ENCODE measurements at places on chromosomes 11 and 22. TPM values are rescaled to one million over a fixed set of nuclear protein-coding genes. Genes with fewer than 3 reads are reported as not detected.

The SYCE3 gene
- total RNA-seq, result 1.3 TPM

The YPEL1 gene
- 0.23 TPM for total RNA-seq

The PHF21B gene
- 0.12 TPM for total RNA-seq

The RFPL2 gene
- total RNA-seq, result not detected

The ABCG4 gene
- total RNA-seq, result 0.15 TPM

The GLB1L2 gene
- 0.62 TPM for total RNA-seq

DNA sequence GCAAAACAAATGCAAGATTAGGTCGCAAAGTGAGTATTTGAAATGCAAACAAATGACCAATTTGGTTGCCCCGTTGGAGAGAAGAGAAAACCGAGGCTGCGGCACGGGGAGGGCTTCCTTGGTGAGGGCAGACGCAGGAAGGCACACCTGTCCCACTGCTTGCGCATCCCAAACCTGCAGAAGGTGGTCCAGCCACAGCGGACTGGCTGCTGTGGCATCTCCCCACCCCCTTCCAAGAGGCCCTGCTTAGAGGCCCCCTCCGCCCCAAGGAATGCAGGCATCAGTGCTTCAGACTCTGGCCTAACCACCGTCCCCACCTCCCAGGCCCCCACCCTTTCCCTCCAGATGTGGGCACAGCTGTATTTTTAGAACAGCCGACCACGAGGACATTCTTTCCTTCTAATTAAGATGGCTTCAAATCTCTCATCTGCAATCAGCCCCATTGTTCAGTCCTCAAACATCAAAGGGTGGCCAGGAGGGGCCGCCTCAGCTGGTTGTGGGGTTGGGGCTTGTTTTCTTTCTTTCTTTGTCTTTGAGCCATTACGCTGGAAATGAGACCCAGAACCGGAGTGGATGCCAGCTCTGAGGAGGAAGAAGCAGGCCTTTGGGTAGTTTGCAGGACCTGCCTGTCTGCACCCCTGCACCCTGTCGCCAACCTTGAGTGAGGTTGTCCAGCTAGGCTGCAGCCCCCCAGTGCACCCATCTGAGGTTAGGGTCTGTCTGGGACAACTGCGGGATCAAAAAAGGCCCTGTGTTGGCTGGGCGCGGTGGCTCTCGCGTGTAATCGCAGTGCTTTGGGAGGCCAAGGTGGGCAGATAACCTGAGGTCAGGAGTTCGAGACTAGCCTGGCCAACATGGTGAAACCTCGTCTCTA lies 9.4 kb upstream of the DERL3 start:
- H3K27ac ChIP-seq, result no peak overlapping the region
- no peaks in the 10 kb centered on the region for H3K4me1 ChIP-seq
- H3K4me3 ChIP-seq, result no peak overlapping the region
- H3K27me3 ChIP-seq, result no peaks in the 10 kb centered on the region
- no peak for DNase-seq

DNA sequence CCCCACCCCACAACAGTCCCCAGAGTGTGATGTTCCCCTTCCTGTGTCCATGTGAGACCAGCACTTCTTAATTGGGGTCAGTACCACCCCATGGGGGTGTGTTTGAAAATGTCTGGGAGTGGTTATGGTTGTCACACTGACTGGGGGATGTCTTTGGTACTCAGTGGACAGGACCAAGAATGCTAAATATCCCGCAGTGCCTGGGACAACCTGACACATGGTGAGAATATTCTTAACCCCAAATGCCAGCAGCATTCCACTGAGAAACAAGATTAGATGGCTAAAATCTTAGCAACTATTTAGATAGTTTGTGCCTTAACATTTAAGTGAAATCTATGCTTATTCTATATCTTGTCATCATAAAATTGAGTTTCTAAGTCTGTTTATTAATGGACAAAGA lies 177.5 kb upstream of the ZBED5 start:
- H3K4me3 ChIP-seq, result no peak overlapping the region
- H3K4me1 ChIP-seq, result no peaks in the 10 kb centered on the region
- no peaks in the 10 kb centered on the region for H3K36me3 ChIP-seq
- no peak for DNase-seq
- 0 out of 2 replicates have a peak, but pooled peaks cover 3% of the 10 kb centered on the region for H3K27me3 ChIP-seq
- no peak overlapping the region for H3K27ac ChIP-seq

GRCh38 chr11:131688048-131688693 lies 317.8 kb downstream of the NTM start:
- no peak overlapping the region for H3K4me3 ChIP-seq
- H3K36me3 ChIP-seq, result no peaks in the 10 kb centered on the region
- no peak overlapping the region for H3K27ac ChIP-seq
- peaks cover 63% of the 10 kb centered on the region for H3K27me3 ChIP-seq

GRCh38 chr11:81197396-81197795 lies 1536.3 kb downstream of the FAM181B start:
- no peaks in the 10 kb centered on the region for H3K27me3 ChIP-seq
- no peak overlapping the region for H3K4me3 ChIP-seq
- DNase-seq, result no peak
- no peaks in the 10 kb centered on the region for H3K36me3 ChIP-seq
- no peaks in the 10 kb centered on the region for H3K4me1 ChIP-seq

- H3K27me3 ChIP-seq, result no peaks in the 10 kb centered on the region
- no peak for DNase-seq
- no peak overlapping the region for H3K4me3 ChIP-seq
- H3K27ac ChIP-seq, result no peak overlapping the region
- no peaks in the 10 kb centered on the region for H3K4me1 ChIP-seq
- H3K36me3 ChIP-seq, result peaks cover 5% of the 10 kb centered on the region
Observed at GRCh38 chr11:69252490-69252837, 41.5 kb upstream of the MYEOV start.

GRCh38 chr11:58222721-58223120 lies 6.0 kb downstream of the OR10Q1 start:
- H3K4me3 ChIP-seq, result no peak overlapping the region
- H3K36me3 ChIP-seq, result no peaks in the 10 kb centered on the region
- peak; percentile 74 for DNase-seq
- peaks cover 3% of the 10 kb centered on the region for H3K27me3 ChIP-seq

GRCh38 chr11:128757886-128758612 lies 64.2 kb downstream of the FLI1 start:
- no peaks in the 10 kb centered on the region for H3K36me3 ChIP-seq
- 0 out of 2 replicates have a peak, but pooled peaks cover 5% of the 10 kb centered on the region for H3K27me3 ChIP-seq
- H3K27ac ChIP-seq, result no peak overlapping the region
- DNase-seq, result peak; percentile 20
- no peaks in the 10 kb centered on the region for H3K4me1 ChIP-seq

GRCh38 chr11:113256431-113257202 lies 57.8 kb upstream of the TTC12 start:
- no peak overlapping the region for H3K27ac ChIP-seq
- no peak overlapping the region for H3K4me3 ChIP-seq
- H3K36me3 ChIP-seq, result no peaks in the 10 kb centered on the region

GRCh38 chr11:14224395-14224794 lies 134.6 kb downstream of the RRAS2 start:
- no peak overlapping the region for H3K27ac ChIP-seq
- no peaks in the 10 kb centered on the region for H3K4me1 ChIP-seq
- no peaks in the 10 kb centered on the region for H3K36me3 ChIP-seq
- DNase-seq, result no peak

DNA sequence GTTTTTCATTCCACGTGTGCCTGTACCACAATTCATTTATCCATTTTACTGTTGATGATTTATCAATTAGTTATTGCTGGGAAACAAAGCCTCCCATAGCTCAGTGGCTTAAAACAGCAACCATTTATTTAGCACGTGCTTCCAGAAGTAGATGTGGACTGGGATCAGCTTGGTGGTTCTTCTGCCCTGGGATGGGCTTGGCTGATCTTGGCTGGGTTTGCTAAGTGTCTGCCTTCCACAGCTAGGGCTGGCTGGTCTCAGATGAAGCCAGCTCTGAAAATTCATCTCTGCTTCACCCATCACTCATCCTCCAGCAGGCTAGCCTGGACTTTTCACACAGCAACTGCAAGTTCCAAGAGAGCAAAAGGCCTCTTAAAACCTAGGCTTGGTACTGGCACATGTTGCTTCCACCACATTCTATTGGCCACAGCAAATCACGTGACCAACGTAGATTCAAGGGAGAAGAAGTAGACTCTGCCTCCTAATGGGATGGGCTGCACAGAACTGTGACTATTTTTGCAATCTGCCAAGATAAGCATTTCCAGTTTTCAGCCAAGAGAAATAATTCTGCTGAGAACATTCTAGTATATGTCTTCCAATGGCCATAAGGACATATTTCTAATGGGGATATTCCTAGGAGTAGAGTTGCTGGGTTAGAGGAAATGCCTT lies 124.9 kb downstream of the MN1 start:
- H3K27me3 ChIP-seq, result no peaks in the 10 kb centered on the region
- no peaks in the 10 kb centered on the region for H3K4me1 ChIP-seq
- no peak overlapping the region for H3K27ac ChIP-seq
- no peak overlapping the region for H3K4me3 ChIP-seq
- H3K36me3 ChIP-seq, result no peaks in the 10 kb centered on the region

DNA sequence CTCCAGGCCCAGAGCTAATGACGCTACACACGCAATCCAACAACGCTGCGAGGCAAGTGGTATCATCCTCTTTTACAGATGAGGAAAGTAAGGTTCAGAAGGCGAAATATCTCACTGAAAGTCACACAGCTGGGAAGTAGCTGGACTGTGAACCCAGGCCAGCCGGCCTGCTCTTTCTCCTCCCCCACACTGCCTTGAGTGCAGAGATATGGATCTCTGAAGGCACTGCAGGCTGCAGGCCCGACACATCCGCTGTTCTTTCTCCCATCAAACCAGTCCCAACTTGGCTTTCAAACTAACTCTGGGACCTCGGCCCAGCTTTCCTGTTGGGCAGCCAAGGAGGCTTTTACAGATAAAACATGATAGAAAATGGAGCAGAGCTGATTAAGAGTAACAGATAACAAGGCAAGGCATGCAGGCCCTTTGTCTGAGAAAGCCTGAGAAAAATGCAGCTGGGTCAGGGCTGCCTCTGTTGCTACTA lies 64.0 kb upstream of the PTPRJ start:
- peaks cover 9% of the 10 kb centered on the region for H3K4me1 ChIP-seq
- H3K36me3 ChIP-seq, result no peaks in the 10 kb centered on the region

DNA sequence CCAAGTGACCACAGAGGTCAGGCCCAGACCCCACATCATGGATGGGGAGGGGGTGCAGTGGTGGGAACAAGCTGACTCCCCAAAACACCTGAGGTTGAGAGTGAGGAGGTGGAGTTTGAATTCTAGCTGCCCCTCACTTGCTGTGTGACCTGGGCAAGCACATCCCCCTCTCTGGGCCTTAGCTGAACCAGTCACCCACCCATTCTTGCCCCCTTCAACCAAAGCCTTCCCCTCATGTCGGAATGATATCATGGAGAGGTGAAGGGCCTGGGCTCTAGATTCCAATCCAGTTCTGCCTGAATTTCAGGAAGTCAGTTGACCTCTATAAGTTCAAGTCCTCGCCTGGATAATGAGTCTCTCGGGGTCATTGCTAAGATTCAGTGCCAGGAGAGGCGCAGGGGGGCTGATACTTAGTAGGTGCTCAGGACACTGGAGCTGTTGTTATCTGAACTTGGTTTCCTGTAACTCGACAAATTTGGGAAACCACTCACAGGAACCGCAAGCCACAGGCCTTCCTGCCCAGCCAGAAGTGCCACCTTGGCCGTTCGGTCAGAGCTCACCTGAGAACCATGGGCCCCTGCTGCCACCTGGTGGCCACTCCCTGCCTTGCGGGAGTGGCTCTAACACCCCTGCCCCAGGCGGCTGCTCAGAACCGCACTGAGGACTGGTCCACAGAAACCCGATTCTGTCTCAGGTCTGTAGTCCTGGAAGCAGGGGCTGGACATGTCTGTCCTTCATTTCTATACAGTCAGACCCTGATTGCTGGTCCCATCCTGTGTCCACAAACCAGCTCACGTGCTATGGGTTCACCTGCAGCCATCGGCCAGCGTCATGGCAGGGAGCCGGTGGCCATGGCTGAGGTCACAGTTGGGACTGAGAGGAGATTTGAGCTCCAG lies 6.9 kb downstream of the CDC42EP1 start:
- DNase-seq, result peak; percentile 93
- H3K27me3 ChIP-seq, result no peaks in the 10 kb centered on the region
- peak overlapping the region; percentile 53 for H3K27ac ChIP-seq
- peaks cover 51% of the 10 kb centered on the region for H3K4me1 ChIP-seq
- H3K4me3 ChIP-seq, result no peak overlapping the region

DNA sequence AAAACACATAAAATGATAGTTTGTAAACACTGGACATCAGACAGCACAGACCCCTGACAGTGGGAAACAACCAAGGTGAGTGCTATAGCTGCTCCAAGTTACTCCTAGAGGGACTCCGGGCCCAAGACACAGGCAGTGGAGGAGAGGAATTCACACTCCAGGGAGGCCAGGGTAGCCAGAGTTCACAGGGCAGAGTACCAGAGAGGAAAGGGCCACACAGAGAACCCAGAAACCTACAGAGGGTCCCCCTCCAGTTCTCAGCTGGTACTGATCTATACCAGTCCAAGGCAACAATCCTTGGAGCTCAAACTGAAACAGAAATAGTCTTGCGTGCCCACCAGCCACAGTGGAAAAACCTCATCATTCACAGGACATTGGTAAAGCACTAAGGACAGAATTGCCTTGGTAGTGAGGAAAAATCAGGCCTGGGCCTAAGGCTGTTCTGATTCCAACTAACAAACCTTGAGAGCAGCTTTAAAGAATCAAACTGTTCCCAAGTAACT lies 7.6 kb downstream of the VPS37C start:
- no peaks in the 10 kb centered on the region for H3K27me3 ChIP-seq
- DNase-seq, result no peak
- peak overlapping the region; percentile 4 for H3K4me3 ChIP-seq
- H3K36me3 ChIP-seq, result peaks cover 36% of the 10 kb centered on the region
- H3K27ac ChIP-seq, result peak overlapping the region; percentile 39
- H3K4me1 ChIP-seq, result peaks cover 49% of the 10 kb centered on the region

- no peaks in the 10 kb centered on the region for H3K27me3 ChIP-seq
- no peak for DNase-seq
- no peaks in the 10 kb centered on the region for H3K36me3 ChIP-seq
Observed at GRCh38 chr11:6544921-6545850, 48.1 kb downstream of the DNHD1 start.

- peaks cover 44% of the 10 kb centered on the region for H3K36me3 ChIP-seq
- peak overlapping the region; percentile 95 for H3K4me3 ChIP-seq
- H3K27ac ChIP-seq, result peak overlapping the region; percentile 95
Observed at GRCh38 chr11:65498727-65498976, 193 bp upstream of the MALAT1 start.

DNA sequence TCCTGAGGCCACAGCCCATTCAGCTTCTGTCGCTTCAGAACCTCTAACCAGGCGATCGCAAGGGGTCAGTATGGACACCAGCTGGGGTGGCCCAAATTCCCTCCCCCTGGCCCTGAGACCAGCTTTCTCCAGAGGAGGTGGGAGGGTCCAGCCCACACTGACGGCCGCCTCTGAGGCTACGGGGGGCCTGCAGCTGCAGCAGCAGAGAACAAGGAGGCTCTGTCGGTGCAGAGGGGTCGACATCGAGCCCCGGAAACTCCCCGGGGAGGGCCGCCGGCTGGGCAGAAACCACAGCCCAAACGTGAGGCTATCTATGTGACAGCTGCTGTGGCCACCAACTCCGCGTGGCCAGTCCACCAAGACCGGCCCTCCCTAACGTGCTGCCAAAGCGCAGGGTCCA lies 40.8 kb downstream of the ELFN2 start:
- H3K36me3 ChIP-seq, result no peaks in the 10 kb centered on the region
- DNase-seq, result no peak
- no peaks in the 10 kb centered on the region for H3K27me3 ChIP-seq
